ENCODE measurements at places on chromosomes 3 and 15. TPM values are rescaled to one million over a fixed set of nuclear protein-coding genes. Genes with fewer than 3 reads are reported as not detected.

GRCh38 chr15:39066677-39067076 is 502.1 kb upstream of the RASGRP1 start:
- DNase-seq: no peak

Gene GPR27
- total RNA-seq: 0.33 TPM

Gene UBL7
- 61.8 TPM for total RNA-seq

DNA sequence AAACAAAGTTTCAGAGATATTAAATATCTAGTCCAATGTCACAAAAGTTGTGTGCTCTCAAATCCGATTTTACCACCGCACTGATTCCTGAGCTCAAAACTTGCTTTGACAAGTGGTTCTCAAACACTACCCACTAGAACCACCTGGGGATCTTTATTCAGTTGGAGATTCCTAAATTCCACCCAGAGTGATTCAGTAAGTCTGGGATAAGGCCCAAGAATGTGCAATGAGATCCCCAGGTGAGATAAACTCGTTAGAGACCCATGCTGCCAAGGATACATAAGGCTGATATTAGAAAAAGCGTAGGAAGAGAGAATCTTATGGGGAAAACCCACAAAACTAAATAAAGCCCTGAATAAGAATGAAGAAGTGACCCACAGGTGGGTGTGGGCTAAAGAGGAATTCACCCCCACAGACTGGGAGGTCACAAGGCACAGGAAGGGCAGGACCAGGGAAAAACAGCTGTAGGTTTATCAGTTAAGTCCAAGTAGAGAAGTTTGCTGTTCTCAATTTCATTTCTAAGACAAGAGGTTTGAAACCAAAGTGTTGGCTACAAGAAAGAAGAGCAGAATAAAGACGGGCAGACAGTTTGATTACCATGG is 11.5 kb upstream of the RPS17 start:
- DNase-seq: no peak

DNA sequence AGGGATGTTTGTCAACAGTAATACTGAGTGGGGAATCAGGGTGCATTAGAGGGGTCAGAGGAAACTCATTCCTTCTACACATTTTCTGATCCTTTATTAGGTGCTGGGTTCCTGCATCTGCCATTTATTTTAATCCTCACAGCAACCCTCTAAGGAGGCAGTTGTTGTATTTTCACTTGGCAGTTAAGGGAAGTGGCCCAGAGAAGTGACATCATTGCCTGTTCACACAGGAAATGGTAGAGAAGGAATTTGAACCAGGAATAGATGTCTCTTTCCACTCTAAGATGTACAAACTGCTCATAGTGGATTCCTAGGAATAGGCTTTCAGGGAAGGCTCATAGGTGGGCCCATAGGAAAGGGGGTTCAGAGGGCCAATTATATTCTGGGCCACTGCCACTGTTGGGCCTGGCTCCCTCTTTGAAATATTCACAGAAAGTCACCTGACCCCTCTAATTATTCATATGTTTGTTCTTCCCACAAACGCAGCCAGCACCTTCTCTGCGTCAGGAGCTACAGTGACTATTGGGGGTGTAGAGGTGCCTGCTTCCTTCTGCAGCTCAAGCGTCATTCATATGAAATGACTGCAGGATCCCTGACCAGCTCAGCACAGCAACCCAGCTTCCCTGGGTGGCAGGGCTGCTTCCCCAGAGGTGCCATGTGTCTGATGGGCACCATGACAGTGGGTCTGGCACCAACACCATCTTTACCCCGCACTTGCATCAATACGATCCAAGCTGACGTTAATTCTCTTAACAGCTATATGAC is 163.9 kb upstream of the SMAD3 start:
- DNase-seq: peak; percentile 39

- DNase-seq: no peak
These were observed 852.8 kb downstream of the AGBL1 start for GRCh38 chr15:86932456-86932855.

Gene C2CD4A
- not detected for total RNA-seq

- no peak for DNase-seq
These were observed 24.7 kb downstream of the HCN4 start for GRCh38 chr15:73344056-73344455.

- no peak for DNase-seq
These were observed 25.7 kb upstream of the ULK4 start for GRCh38 chr3:41987627-41988026.

DNA sequence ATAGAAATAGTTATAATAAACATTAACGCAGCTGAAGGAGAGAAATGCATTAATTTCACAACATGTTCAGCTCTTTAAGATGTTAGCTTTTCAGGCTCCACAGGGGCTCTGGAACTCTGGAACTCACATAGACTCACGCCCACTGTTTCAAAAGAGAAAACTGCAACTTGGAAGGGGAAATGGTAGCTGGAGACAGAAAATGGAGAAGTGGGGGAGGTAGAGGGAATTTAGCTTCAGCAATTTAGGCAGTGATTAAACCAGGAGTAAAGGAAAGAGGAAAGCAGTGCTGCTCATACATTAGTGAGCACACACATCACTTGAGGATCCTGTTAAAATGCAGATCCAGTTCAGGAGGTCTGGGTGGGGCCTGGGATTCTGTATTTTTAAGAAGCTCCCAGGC is 274.8 kb upstream of the TRIM42 start:
- no peak for DNase-seq

- DNase-seq: no peak
These were observed 193.9 kb downstream of the PLOD2 start for GRCh38 chr3:145967043-145967442.

Gene IQCF5
- total RNA-seq: not detected

GRCh38 chr15:35522061-35522460 is 23.9 kb downstream of the DPH6 start:
- DNase-seq: no peak

DNA sequence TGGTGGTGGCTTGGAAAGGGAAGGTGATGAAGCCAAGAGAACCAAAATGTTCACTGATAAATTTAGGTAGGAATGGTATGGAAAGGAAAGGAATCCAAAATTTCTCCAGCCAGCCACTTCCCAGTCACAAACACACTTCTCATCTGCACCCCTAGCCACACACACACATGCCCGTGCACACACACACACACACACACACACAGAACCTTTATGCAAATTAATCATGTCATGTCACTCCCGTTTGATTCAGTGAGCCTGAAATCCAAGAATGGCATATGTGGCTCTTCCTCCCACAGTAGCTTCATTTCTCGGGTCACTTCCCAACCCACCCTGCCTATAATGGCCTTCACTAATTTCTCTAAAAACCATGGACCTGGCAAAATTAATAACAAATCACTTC is 3.1 kb upstream of the HLTF start:
- no peak for DNase-seq

GRCh38 chr15:59685737-59686297 is 3.3 kb downstream of the BNIP2 start:
- no peak for DNase-seq

All from sigmoid colon (tissue), 7 donors.